ENCODE measurements at places on chromosomes 3 and 15.
A peak's percentile ranks its signal among the peaks of the same experiment; 100 is the strongest.

- DNase-seq = no peak
These were observed 220.0 kb downstream of the ADAMTSL3 start for GRCh38 chr15:83873966-83874365.

DNA sequence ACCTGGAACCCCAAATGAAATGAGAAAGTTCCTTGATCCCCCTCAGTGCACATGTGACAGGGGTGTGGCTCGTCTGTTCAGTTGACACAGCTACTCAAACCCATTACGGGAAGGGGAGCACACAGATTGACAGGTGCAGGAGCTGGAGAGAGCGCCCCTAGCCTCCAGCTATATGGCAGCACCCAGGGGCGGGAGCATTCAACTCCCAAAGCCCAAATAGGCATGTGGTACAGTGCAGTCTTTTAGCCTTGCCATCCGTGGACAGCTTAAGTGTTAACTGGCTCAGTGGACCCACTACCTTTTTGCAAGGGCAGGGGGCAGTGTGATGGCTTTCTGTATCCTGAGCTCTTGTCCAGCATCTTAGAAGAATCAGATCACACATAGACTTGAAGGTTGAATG is 1374.2 kb upstream of the ALCAM start:
- no peak for DNase-seq

GRCh38 chr15:53036641-53037040 is 246.5 kb upstream of the ONECUT1 start:
- DNase-seq = no peak

DNA sequence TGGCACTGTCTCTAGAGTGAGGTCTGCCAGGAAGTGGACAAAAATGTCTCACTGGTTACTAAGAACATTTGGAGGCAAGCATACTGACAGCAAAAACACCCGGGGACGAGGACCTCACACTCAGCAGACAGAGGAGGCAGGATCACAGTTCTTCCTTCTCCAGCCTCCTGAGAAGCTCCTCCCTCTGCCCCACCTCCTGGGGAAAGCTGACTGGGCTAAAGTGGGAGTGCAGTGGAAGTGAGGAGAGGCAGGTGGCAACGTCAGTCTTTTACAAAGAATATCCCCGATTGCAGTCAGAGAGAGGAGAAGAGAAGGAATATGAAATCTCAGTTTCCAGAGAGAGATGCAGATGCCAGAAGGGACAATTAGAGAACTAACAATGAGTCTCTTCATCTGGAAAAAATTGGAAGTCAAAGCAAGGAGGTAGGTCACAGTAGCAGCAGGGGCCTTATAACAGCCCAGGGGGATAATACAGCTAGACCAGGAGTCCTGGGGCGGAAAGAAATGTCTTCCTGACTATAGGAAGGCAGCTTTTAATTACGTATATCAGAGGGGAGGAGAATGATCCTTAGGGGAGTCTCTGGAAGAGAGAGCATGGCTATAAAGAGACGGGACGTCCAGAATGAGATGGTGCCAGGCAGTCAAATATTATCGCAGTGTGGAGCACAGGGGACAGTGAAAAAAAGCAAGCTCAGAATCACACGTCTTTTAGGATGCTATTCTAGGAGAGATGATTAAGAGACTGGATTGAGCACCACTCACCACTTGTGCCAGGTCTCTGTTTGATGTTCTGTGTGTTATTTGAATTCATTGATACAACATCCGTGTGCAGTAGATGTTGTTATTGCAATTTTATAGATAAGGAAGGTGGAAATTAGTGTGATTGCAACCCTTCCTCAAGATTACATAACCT is 47.2 kb downstream of the LEO1 start:
- no peak for DNase-seq

GRCh38 chr15:87224404-87224803 is 1032.1 kb downstream of the NTRK3 start:
- no peak for DNase-seq

DNA sequence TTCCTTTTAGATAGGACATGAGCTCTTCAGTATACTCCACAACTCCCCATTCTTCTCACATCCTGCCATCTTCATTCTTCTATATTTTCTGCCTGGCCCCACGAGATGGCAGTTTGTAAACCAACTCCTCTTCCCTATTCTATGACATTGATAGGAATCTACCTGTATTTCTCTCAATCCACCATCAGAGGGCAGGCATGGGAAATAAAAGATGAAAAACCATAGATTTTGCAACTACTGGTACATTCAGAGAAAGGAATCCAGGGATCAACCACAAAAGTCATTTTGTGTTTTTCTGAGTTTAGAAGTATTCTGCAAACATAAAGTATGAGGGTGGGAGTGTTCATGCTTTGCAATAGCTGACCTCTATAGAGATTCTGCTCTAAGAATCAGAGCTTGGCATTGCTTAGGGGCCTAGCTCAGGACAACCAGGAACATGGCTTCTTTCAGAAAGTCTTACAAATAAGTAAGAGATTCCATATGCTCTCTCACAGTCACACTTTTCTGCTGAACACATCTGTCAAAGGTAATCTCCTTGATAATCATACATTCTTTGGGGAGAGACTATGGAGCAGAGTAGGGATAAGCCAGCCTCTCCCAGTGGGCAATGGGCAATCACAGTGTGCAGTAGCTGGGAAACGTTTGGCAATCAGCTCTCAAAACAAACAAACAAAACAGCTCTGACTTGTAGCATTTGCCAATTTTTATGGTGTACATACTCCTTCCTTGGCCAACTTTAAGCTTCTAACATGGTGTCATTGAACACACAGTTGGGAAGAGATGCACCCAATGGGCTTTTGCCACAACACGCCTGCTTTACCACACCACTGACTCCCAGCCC is 43.1 kb upstream of the SLC25A36 start:
- DNase-seq = peak; percentile 70

DNA sequence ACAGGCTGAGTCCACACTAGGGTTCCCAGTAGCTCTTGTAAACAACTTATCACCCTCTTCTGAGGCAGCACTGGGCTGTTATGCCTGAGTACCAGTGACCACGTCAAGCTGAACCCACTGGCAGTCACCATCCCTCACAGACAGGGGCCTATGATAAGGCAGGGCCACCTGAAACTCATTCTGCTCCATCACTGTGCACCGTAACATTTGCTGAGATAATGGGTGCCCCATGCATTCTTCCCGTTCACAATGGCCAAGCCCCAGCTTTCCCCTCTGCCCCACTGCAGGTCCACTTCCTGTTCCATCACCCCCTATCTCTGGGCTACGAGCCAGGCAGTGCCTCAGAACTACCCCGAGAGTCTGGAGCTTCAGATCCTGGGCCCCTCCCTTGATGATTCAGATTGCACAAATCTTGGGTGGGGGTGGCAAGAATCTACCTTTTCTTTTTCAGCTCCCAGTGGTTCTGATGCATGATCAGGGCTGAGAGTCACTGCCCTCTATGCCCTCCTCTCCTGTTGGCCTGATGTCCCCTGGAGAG is 158.0 kb downstream of the RAB11A start:
- peak; percentile 86 for DNase-seq
